ENCODE measurements at places on chromosomes 7 and 10.

DNA sequence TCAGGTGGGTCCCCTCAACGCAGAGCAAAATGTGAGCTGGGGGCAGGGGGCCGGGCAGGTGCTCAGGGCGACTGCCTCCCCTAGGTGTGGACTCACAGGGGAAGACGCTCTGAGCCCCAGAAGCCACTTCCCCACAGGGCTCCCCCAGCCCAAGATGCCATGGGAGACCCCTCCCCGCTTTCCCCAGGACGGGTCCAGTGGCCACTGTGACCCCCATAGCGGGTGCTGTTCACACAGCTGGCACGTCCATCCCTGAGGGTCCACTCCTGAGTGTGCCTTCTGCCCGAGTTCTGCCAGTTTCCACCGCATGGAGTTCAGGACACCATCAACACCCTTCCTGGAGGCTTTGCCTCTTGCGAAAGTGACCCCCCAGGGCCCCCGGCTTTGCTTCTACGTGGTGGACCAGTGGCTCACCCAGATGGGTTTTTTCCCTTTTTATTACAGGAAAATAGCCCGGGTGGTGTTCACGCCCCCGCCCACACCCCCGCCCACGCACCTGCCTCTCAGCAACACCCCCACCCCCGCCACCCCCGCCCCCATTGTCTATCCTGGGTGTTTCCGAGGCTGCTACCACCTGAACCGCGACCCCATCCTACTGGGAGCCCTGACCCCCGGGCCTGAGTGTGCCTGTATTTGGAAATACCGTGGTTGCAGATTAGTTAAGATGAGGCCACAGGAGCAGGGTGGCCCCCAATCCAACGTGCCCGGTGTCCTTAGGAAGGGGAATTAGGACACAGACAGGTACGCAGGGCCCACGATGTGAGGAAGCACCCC, 32.0 kb downstream of the ADAP1 start:
- no peak for DNase-seq

DNA sequence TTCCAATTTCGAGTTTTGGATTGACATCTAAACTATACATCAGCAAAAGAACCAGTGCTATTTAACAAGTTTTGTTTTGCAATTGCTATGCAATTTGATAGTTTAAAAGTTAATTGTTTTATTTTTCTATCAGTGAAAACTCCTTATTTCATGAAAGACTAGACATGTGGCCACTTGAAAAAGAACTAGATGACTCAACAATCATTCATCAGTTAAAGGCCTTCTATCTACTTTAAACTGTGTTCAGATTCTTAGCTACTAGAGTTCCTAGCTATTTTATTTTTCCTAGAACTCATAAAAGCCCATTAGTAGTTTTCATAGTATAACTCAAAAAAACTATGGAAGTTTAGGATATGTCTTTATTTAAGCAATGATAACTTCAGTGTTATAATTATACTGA, 104.6 kb upstream of the LSM8 start:
- no peak for DNase-seq

- no peak for DNase-seq
These were observed 9.0 kb upstream of the VSIR start for GRCh38 chr10:71782221-71782916.

DNA sequence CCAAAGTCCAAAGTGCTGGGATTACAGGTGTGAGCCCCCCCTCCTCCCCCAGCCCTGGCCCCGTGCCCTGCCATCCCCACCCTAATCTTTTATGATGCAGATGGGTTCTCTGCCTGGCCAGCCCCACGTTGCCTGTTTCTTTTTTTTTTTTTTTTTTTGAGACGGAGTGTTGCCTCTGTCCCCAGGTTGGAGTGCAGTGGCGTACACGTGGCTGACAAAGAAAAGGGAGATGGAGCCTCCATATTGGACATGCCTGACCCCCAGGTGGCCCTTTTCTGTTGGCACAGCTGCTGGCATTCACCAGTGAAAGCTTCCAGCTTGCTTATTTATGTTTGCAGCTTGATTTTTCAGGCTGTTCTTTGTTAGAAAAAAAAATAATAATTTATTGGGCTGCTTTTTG, 235.3 kb downstream of the CCDC3 start:
- no peak for DNase-seq

- DNase-seq: no peak
These were observed 33.5 kb upstream of the CUL1 start for GRCh38 chr7:148665221-148665620.

DNA sequence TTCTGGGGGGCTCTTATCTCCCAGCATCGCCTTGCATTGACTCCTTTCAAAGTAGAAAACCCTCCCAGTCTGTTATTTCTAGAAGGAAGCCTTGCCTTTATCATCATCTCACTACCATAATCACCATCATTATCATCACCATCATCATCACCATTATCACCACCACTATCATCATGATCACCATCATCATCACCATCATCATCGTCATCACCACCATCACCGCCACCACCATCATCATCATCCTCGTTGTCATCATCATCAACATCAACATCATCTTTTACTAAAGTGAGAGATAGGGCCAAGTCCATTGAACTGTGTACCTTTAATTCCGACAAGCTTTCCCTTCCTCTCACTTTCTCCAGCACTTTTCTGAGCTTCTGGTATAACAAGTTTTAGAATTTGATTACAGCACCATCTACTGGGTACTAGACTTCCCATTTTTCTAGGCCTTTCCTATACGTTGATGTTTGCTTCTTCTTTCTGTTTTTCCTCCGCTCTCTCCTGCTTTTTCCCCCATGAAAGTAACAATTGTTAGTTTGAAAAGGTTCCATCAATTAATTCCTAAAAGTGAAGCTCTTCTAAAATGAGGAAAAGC, 226.4 kb downstream of the BUB3 start:
- DNase-seq: no peak

DNA sequence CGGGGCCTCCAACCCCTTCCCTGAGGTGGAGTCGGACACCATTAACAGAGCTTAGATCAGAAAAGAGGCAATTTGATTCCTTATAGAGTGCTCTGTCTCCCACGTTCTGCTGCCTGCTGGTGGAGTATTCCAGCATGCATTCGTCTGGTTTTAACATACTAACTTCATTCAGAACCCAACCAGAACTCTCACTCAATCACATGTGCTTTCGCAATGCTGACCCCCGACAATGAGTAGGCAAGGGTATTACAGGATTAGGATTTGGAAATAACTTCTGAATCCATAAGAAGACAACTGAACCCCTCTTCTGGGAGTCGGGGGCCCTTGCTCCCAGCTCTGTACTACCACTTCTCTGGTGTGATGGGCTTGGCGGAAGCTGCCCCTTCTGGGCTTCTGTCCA, 55.7 kb upstream of the HABP2 start:
- DNase-seq: no peak

DNA sequence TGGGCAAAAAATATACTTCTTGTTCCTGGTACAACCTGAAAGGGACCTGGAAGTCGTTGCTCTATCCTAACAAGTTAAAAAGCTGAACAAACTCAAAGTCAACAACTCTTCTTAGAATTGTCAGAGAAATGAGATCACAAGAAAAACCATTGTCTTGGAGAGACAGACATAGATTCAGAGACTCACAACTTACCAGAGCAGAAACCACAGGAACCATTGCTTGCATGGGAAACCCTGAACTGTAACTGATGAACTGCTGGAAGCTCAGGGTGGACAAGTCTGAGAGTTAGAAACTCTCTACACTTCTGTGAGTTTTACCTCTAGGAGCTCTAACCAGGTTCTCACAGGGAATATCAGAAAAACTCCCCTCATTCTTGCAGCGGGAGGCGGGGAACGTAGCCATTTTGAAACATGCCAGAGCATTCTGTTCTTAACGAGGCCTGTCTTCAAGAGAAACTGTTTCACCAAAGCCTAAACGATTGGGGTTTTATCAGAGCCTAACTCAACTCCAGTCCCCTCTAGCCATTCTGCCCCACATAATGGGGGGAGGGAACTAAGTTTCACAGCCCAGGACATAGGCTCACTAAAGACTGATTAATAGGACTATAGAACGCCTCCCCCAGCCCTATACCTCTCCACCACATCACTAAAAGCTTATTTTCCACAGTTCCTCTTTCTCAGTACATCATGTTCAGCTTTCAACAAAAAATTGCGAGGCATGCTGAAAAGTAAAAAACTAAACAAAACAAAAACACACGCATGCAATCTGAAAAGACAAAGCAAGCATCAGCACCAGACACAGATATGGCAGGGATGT, 12.0 kb upstream of the GSDME start:
- no peak for DNase-seq

Data from activated CD4-positive, CD25-positive, alpha-beta regulatory T cell treated with anti-CD3 and anti-CD28 coated beads, Interleukin-2, amount 50 U/mL, for 16 hours (primary cell).